NCI-H526 (cell line): ENCODE measurements at places on chromosomes 3 and 15.

DNA sequence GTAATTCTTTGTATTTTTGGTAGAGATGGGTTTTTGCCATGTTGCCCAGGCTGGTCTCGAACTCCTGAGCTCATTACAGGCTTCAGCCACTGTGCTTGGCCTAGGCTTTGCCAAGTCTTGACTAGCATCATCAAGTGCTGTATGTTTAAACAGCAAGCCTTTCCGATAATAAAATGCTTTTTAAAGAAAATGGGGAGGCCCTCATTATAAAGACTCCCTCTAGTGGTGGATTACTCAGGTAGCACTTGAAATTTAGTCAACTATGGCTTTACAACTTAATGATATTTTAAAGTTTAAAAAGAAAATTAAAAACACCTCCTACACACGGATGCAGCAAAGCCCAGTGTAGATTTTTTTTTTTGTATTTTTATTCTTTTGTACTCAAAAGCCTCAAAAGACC is 213.6 kb downstream of the GAP43 start:
- peak; percentile 27 for DNase-seq

DNA sequence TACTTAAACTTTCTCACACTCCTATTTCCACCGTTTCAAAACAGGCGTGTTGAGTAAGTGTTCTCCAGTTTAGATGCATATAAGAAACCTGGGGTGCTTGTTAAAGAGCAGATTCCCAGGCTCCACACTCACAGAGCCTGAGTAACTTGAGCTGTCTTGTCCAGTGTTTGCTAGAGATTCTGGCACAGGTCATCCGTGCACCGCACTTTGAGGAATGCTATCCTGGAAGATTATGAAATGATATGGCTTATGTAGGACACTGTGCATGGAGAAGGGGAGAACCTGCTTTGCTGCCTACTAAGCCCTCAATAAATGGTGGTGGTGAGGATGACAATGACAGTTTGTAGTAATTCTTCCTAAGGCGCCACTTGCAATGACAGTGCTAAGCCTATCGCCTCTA is 273.7 kb downstream of the PDZRN3 start:
- no peak for DNase-seq

- DNase-seq: no peak
These were observed 107.5 kb upstream of the SKOR1 start for GRCh38 chr15:67717776-67718175.

- DNase-seq: no peak
These were observed 7.7 kb upstream of the RFTN1 start for GRCh38 chr3:16520970-16521881.

GRCh38 chr3:58377750-58378149 is 45.1 kb downstream of the PXK start:
- no peak for DNase-seq

DNA sequence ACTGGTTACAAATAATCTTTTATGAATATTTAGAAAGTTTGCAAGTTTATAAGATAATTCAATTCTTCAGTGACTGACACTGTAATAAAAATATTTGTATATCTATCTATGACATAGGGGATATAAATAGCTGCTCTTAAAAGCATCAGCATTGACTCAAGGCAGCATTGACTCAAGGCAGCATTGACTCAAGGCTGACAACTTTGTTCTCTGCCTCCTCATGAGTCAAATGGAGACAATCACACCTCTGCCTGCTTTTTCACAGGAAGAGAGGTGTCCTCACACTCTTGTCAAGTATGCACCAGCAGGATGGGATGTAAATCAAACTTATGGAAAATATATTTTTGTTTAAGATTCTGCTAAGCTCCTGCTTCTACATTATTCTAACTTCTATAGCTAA is 1173.1 kb downstream of the NSUN3 start:
- no peak for DNase-seq

- peak; percentile 60 for DNase-seq
These were observed 2.1 kb downstream of the TRIM69 start for GRCh38 chr15:44738340-44738984.

- no peak for DNase-seq
These were observed 50.0 kb upstream of the NMD3 start for GRCh38 chr3:161171113-161171512.

DNA sequence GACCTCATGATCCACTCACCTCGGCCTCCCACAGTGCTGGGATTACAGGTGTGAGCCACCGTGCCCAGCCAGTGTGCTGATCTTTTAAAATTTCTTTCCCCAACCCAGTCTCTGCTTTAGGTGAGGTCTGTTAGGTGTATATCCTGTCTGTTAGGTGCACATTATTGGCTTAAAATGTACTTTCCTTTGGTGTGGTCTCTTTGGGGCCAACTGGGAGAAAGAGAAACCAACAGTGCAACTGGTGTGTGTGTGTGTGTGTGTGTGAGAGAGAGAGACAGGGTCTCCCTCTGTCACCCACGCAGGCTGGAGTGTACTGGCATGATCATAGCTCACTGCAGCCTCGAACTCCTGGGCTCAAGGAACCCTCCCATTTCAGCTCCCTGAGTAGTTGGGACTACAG is 50.3 kb upstream of the GNB5 start:
- DNase-seq: no peak
